Activated CD8-positive, alpha-beta T cell treated with anti-CD3 and anti-CD28 coated beads, Interleukin-2, amount 10 ng/mL, durations not matched to agents 7 days and 5 days (primary cell): ENCODE measurements at places on chromosomes 2 and 18.

- H3K27me3 ChIP-seq: peaks cover 6% of the 10 kb centered on the region
- H3K27ac ChIP-seq: no peak overlapping the region
- H3K36me3 ChIP-seq: no peaks in the 10 kb centered on the region
- no peak overlapping the region for H3K4me3 ChIP-seq
- no peak for DNase-seq
These were observed 47.0 kb downstream of the RAPGEF4 start for GRCh38 chr2:172782506-172783164.

- no peak overlapping the region for H3K27ac ChIP-seq
- no peak for DNase-seq
- peaks cover 21% of the 10 kb centered on the region for H3K4me1 ChIP-seq
- H3K27me3 ChIP-seq: no peaks in the 10 kb centered on the region
- no peak overlapping the region for H3K4me3 ChIP-seq
These were observed 61.6 kb downstream of the MFSD6 start for GRCh38 chr2:190469771-190470170.

- peaks cover 5% of the 10 kb centered on the region for H3K27me3 ChIP-seq
- no peak overlapping the region for H3K27ac ChIP-seq
- no peaks in the 10 kb centered on the region for H3K36me3 ChIP-seq
- H3K4me1 ChIP-seq: no peaks in the 10 kb centered on the region
- no peak for DNase-seq
- H3K4me3 ChIP-seq: no peak overlapping the region
These were observed 24.8 kb upstream of the TMEM131 start for GRCh38 chr2:98020516-98020915.

GRCh38 chr2:75221862-75222261, 22.5 kb upstream of the TACR1 start:
- H3K27ac ChIP-seq: no peak overlapping the region
- no peak overlapping the region for H3K4me3 ChIP-seq
- H3K27me3 ChIP-seq: peaks cover 2% of the 10 kb centered on the region
- DNase-seq: no peak

DNA sequence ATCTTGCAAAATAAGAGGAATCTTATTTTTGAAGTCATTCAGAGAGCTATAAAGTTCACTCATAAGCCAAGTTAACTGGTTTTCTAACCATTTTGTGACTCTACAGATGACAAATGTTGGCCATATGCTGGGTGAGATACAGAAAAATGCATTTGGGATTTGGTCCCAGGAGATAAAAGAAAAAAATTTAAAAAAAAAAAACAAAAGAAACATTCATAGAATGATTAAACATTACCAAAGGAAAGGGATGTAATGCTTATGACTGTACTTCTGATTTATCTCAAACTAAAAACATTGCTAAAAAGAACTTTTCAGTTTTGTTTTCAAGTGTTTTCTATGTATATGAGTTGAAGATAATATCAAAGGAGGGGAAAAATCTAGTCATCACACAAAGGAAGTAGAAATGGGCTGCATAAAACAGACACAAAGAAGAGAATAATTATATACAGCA, 43.1 kb downstream of the PELI1 start:
- no peak for DNase-seq
- peak overlapping the region; percentile 62 for H3K27ac ChIP-seq
- H3K4me3 ChIP-seq: no peak overlapping the region
- peaks cover 9% of the 10 kb centered on the region for H3K4me1 ChIP-seq
- H3K36me3 ChIP-seq: peaks cover 37% of the 10 kb centered on the region
